ENCODE measurements at places on chromosomes 5 and 9.

GRCh38 chr5:139389701-139390638 is at the start of gene MZB1:
TSS of gene MZB1 (minus strand) at chr5:139389913. CDS start at chr5:139389856, 57 bp downstream.
- DNase-seq, result peak; percentile 85

DNA sequence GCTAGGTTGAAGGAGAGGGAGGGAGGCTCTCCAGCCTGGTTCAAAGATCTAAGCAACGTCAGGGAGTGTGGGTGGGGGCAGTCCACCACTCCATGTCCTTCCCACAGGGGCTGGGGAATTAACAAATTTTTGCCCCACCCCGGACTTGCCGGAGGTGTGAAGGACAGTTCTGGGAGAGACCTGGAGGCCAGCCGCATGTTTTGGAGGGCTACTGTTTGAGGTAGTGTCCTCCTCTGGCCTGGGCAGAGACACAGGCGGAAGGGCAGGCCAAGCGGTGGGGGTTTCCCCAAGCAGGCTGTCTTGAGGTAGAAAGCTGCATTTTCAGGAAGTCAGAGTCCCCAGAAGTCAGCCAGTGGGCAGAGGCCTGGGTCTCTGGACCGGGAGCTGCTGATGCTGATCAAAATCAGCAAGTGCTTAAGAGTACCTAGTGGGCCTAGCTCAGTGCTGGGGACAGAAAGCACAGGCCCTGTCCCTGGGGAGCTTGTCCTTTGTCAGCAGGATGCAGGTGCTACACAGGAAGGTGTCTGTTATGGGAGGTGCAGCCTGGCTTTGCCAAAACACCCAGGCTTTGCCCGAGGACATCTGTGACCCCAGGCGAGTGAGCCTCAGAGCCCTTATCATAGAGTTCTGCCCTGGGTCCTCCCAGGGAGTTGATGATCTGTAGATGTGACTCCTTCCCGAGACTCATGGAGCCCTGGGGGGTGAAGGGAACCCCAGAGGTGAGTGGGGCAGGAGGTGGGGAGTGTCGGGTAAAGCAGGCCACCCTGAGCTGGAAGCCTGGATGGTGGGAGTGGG is 18.5 kb downstream of the JADE2 start:
- peak; percentile 81 for DNase-seq

- DNase-seq, result no peak
These were observed 736.9 kb downstream of the TLE1 start for GRCh38 chr9:80952363-80952922.

DNA sequence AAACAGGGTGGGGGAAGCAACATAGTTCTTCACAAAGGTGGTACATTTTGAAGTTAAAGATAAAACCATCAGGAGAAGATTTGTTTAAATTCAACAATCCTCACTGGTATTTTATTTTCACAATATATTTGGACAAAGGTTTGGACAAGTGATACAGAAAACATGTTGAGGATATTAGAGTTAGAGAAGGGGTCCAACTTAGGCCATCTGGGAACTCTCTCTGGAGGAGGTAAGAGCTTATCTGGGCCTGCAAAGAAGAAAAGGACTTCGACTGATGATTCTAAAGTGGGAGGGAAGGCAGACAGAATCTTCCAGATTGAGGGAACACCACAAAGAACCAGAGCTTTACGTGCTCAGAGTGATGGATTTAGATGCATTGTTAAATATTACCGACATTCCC is 58.5 kb downstream of the SGCD start:
- DNase-seq, result no peak

DNA sequence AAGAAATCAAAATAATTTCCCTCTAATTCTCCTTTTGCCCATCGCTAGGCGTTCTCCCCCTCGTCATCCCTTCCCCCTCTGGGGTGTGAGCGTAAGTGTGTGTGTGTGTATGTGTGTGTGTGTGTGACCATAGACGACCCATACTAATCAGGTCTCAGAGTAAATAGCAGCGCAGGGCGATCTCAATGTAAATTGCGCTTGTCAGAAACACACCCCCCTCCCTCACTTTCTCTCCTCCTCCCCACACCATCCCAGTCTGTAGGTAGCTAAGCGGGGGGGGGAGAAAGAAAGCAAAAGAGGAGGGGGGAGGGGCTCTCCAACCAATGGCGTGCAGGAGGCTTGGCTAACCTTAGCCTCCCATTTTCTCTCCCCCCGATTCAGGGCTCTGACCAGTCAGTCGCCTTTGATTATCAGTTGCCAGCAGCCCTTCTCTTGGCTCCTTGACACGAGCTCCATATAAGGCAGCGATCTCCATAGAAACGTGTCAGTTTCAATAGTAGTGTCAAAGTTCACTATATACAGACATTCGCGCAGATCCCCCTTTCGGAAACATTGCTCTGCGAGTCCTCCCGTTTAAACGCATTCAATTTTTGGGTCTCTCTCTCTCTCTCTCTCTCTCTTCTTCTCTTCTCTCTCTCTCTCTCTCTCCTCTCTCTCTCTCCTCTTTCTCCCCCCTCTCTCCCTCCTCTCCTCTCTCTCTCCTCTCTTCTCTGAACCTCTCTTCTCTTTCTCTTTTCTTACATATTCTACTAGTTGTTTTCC is at the start of gene NR2F1:
TSS of gene NR2F1 (plus strand) at position 546 of the 762 bp plus-strand sequence. CDS start 1,802 bp downstream, outside the sequence.
- DNase-seq, result no peak

DNA sequence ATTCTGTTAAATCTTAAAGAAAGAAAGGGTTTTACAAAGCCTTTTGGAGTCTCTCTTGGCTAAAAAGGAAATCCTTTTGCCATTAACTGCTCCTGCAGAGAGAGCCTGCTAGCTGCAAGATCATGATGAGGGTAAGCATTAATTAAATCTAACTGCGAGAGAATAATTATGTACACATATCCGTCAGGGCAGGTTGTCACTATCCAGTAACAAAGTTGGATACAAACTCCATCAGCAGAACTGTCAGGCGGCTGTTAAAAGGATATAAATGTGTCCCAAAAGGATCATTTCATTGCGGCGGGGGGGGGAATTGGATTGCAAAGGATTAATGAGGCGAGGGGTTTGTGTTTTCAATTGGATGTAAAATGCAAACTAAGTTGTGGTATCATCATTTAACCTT is 289.3 kb downstream of the ASTN2 start:
- DNase-seq, result no peak

- no peak for DNase-seq
These were observed 208.3 kb downstream of the SPATA31D1 start for GRCh38 chr9:82196622-82197441.

- DNase-seq, result no peak
These were observed 4.8 kb downstream of the USP20 start for GRCh38 chr9:129840034-129840433.

DNA sequence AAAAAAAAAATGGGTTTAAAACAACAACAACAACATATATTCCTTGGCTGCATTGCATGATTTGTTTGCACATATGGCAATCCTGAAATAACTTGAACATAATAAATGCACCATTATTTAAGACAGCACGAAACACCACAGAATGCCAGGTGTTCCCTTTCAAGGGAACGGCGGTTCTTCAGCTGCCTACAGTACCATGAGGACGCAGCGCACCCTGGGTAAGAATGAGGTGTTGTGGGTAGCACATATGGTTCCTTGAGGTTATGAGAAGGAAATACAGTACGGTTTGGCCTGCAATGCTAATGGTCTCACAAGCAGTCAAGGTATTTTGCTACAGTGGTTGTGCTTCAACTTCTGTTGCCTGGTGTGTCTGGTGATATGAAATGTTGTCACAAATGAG is 174.8 kb downstream of the SLC12A2 start:
- no peak for DNase-seq

- no peak for DNase-seq
These were observed 4.1 kb upstream of the CCNG1 start for GRCh38 chr5:163433271-163433670.

GRCh38 chr5:179818746-179819295 is 1.9 kb upstream of the SQSTM1 start:
- peak; percentile 91 for DNase-seq

- DNase-seq, result no peak
These were observed 17.0 kb downstream of the CAMK2A start for GRCh38 chr5:150272531-150272930.

DNA sequence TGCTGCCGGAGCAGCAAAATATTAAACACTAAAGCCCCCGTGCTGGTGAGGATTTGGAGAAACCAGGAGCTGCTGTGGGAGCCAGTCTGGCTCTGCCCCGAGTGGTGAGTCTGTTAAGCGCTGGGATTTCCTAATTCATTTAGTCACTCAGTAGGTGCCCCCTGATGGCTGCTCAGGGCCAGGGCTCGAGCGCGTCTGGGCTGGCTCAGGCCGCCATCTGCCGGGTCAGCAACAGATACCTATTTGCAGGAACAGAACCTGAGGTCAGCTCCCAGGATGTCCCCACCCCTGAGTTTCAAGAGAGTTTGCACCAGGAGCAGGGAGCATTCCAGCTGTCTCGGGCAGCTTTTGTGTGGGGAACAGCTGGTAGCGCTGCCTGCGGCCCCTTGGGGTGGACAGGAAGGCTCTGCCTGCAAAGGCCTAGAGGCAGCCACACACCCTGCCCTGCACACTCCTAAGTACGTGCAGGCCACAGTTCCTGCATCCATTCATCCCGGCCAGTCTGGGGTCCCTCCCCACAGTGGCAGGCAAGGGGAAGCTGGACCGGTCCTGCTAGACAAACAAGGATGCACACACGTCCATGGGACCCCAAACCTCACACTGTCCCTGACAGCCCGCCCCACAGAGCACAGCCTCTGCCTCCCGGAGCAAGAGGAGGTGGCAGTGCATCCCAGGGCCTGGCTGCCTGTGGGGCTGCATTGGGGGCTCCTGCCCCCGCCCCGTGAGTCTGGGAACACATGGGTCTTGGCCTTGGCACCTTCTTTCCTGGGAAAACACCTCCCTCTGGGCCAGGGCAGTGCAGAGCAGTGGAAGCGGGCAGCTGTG is 83.7 kb downstream of the ADAMTS2 start:
- peak; percentile 53 for DNase-seq

DNA sequence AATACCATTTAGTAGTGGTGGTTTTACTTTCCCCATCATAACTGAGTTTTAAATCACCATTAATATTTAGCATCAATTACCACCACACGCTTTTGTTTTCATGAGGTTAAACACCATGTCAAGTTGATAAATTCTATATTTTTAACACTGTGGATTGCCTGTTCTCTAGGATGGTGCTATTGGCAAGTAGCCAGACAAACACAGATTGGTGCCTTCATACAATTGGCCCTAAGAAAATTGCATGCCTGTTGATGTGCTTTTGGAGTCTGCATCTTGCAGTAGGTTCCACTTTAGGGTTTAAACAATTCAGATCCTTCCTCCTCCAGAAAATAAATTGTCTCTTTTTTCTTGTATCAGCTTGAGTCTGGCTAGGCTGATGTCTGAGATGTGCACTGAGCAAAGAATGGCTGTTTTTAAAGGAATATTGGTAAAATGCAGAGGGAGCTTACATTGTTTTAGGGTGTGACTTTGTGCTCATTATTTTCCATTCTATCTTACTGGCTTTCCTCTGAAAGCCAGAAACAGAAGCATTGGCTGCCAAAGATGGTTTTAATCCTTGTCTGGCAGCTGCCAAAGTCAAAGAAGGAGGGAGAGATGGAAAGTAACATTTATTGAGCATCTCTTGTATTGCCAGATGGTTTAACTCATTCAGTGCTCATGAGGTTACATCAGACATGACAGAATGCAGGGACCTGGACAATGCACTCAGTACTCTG is 19.6 kb upstream of the MAN2A1 start:
- no peak for DNase-seq

DNA sequence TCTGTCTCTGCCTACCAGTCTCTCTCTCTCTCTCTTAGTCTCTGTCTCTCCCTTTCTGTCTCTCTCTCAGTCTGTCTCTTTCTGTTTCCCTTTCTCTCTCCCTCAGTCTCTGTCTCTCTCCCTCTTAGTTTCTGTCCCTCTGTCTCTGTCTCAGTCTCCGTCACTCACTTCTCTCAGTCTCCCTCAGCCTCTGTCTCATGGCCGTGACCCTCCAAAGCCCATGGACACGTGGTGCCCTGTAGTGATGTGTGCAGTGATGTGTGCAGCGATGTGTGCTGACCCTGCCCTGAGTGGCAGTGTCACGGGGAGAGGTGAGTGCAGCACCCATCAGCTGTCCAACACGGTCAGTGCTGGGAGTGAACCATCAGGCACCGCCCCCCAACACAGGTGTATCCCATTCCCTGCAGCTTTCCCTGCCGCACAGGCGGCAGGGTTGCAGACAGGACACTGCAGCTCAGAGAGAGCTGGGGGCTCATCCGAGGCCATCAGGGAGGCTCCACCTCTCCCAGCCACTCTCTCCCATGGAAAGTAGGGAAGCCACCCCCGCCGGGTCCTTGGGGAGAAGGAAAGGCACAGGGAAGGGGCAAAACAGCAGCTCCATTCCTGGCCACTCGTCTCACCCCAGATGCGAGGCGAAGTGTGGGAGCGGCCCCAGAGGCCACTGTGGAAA is 794 bp upstream of the LRRC14B start:
- no peak for DNase-seq

DNA sequence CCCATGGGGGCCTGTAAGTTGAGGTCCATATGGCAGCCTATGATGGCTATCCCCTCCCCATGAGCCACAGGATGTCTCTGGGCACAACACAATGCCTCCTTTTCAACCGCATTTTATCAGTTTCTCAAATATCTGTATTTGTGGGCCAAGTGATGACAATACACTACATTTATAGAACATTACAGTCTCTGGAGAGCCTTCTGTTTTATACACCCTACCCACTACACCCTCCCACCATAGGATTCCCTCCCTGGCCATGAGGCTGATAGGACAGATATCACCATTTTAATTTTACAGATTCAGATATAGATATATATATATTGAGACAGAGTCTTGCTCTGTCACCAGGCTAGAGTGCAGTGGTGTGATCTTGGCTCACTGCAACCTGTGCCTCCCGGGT is 236.8 kb downstream of the ENC1 start:
- DNase-seq, result no peak

DNA sequence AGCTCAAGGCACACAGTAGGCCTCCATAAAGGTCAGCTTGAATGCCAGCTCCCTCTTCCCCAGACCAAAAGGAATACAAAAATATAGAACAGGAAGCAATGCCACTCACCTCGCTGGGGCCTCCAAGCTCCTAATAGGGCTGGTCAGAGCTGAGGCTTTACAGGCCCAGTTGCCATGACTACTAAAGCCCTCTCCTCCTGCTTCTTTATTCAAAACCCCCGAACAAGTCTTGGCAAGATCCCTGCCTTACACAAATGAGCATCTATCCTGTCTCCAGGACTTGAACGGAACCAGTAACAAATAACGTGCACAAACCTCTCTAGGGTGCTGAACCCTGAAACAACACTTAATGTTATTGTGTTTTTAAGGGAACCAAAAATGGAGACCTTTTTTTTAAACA is 136.3 kb downstream of the SIL1 start:
- no peak for DNase-seq

GRCh38 chr5:1174122-1174936 is 27.1 kb upstream of the SLC6A19 start:
- peak; percentile 81 for DNase-seq
